Vagina (tissue), 2 donors: ENCODE measurements at places on chromosomes 4 and X.

- DNase-seq: no peak
These were observed 180.7 kb upstream of the TENM3 start for GRCh38 chr4:182062458-182062857.

DNA sequence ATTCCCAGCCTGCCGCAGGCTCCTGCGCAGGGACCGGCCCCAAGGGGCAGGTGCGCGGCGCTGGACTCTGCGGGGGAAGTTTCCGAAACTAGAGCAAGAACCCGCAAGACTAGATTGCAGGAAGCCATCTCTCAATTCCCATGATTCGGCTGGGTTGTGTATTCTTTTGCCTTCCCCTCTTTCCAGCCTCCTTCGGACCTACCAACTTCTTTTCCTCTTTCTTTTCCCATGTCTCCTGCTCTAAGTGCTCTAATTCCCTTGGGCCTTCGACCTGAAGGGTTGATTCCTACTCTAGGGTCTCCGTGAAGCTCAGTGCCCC is 645 bp upstream of the OPHN1 start:
- no peak for DNase-seq

DNA sequence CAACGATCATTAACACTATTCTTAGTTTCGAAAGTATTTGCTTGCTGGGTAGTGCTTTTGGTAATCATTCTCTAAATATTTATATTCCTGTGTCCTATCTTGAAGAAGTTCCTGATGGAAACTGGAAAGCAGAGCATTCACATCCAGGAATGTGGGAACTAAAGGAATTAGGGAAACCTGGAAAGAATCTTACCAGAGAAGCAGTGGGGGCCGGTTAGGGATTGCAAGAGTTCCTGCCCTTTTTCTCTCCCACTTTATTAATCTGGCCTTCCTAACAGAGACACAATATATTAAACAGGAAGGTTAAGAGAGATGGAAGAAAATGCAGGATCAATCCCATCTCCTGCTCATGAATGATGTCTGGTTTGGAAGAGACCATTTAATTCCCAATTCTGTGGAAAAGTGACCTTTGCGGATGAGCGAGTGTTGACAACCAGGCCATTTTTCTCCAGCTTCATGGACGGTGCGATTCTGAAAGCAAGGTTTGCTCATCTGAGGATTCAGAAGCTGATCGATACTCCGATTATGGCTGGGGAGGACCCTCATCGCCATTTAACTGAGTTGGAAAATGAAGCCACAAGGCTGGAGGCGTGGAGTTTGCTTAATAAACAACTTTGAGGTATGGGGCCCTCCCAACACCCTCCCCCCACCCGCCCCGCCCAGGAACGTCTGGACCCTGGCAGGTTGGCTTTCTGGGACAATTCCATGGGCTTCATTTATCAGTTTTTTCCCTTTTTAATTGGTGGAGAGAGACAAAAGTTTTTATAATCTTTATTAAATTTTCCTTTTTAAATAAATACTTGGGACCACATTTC is 52.3 kb downstream of the C4orf51 start:
- no peak for DNase-seq

DNA sequence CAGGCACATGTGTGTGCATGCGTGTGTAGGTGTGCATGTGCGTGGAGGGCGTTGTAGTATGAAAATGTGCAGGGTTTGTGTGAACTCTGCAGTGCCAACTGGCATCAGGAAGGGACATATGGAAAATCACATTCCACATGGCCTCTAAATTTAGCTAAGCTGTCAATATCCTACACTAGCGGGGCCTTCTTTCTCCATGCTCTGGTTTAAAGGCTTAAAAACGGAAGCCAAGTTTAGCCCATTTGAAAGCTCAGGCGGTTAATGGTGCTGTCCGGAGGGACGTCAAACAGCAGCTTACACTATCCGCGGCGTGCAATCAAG is 144.1 kb upstream of the NOCT start:
- DNase-seq: no peak

- no peak for DNase-seq
These were observed 765.3 kb upstream of the GRIA3 start for GRCh38 chrX:122418758-122419157.

DNA sequence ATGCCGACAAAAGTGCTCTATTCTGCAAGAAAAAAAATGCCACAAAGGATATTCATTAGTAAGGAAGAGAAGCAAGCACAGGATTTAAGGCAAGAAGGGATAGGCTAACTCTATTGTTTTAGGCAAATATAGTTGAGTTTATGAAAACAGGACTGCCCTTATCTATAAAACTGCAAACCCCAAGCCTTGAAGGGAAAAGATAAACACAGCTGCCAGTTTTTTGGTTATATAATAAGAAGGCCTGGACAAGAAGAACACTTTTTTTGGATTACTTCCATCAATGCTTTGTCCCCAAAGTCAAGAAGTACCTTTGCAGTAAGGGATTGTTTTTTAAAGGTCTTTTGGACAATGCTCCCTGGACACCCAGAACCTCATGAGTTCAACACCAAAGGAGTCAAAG is 45.4 kb upstream of the WWC2 start:
- no peak for DNase-seq

GRCh38 chr4:53476232-53477037 is 99.0 kb downstream of the FIP1L1 start:
- no peak for DNase-seq

- no peak for DNase-seq
These were observed 279.3 kb upstream of the DIPK2B start for GRCh38 chrX:45479835-45480422.

GRCh38 chr4:40688446-40689095 is 58.9 kb upstream of the RBM47 start:
- no peak for DNase-seq

- DNase-seq: no peak
These were observed 56.1 kb downstream of the TSPAN5 start for GRCh38 chr4:98602270-98602669.

DNA sequence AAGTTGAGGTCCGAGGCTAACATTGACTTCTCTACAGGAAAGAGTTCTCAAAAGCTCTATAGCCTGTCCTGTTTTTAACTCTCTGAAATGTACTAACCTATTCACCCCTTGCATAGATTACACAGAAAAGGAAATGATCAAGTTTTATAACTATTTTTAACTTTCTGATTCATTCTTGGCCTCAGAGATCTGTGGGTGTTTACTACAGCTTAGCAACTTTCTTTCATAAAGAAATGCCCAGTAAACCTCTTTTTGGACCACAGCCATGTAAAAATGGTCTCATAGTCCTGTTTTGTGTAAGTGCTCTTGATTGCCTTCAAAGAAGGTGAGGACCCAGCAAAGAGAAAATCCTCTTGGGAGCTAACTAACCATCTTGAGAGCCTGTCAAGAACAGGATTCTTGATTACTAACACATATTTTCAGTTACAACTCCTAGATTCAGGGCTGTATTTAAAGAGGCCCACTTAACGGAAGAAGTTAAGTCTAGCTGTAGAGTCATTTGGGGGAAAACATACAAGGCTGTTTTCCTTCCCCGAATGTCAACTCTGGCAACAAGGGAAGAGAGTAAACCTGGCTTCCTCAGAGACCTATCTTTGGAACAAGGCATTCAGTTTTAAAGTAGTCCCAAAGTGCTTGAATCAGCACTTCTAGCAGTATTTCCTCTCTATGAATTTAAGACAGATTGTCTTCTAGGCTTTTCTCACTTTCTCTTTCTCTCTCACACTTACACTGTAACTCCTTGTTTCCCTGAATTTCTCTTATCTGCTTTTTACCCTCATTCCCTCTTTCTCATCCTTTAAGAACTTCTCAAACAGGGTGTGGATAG is 78.2 kb downstream of the IL21 start:
- DNase-seq: no peak

DNA sequence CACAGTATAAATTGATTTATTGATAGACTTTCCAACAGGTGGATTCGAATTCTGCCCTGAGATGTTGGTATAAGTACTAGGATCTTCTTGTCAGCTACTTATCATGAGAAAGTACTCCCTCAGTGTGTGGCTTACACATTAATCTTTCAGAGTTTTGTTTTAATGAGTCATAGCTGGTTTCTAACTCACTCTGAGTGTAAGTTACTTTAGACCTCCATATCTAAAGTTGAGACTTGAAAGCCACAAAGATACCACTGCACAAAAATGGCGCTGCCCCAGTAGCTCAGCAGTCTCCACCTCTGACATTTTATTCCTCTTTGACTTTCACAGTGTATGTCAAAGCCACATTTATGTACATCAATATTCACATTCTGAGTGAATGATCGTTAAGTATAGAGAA is 318.5 kb downstream of the ARAP2 start:
- no peak for DNase-seq

DNA sequence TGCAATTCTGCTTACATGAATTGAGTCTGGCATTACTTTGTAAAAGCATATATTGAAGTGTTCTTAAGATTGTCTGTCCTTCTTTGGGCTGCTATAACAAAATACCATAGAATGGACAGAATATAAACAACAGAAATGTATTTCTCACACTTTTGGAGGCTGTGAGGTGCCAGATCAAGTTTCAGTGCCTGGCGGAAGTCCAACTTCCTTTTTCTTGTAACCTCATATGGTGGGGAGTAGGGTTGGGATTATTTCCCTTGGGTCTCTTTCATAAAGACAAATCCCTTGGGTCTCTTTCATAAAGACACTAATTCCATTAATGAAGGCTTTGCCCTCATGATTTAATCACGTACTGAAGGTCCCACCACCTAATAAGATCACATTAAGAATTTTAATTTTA is 199.3 kb upstream of the GRID2 start:
- DNase-seq: no peak

DNA sequence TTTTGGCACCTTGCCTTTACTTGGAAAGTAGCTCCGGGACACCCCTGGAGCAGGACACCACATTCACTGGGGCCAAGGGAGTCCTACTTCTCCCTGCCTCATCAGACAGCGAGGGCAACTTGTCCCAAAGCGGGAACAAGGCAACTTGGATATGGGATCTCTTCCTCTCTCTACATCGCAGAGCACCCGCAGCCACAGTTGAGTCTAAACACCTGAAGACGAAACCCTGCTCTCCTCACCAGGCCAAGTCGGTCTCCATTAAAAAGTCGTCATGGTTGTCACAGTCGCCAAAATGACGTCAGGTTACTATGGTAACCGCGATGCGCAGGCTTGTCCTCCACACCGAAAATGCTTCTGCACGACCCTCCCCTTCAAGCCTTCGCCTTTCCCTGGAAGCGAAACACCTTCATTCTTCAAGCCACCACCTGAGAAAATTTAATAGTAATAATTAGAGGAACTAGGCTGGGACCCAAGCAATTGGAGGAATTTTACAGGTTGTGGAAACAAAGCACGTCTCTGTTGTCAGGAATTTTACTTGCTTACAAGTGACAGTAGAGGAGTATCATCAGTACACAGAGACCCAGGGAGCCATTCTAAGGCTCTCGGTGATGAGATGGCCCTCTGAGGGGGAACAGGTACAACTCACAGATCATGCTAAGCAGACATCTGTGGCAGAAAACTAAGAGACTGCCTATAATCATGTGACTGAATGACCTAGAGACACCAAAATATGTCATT is 30.5 kb upstream of the TCEAL4 start:
- no peak for DNase-seq

GRCh38 chr4:105241451-105241850 is 94.8 kb downstream of the TET2 start:
- DNase-seq: no peak

GRCh38 chr4:22488106-22488505 is 27.8 kb downstream of the ADGRA3 start:
- DNase-seq: no peak

GRCh38 chrX:24019448-24019847 is 7.5 kb downstream of the KLHL15 start:
- no peak for DNase-seq

DNA sequence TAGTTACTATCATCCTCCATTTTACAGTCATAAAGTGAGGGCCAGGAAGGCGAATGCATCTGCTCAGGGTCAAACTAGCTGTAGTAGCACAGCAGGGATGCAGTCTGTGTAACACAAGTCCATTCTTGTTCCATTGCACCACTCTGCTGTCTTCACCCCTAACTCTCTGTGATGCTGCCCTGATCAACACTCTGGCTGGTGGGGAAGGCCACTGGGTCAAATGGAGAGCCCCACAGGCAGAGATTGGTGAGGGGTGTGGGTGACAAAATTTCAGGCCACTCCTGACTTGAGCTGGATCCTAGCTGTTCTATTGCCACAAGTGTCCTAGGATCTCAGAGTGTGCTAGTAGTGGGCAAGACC is 136.5 kb downstream of the PJA1 start:
- peak; percentile 43 for DNase-seq

GRCh38 chr4:10403633-10404445 is 53.4 kb downstream of the ZNF518B start:
- DNase-seq: no peak
